Putamen (tissue), 1 donor: ENCODE measurements at places on chromosomes 6 and 20.
A peak's percentile ranks its signal among the peaks of the same experiment; 100 is the strongest.

DNA sequence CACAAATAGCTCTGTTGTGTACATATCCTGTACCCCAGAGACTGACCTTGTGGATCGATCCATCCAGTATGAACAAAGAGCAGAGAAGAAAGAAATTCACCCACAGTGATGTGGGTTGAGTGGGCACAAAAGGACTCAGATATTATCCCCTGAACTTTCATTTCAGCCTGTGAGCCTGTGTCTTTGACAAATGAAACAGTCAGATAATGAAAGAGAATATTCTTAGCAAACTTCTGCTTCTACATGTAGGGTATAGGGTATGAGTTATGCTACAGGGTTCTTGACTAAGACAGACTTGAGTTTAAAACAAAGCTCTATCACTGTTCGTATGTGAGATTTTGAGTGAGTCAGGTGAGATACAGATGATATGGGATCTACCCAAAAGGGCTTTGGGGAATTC lies 359.7 kb downstream of the MAFB start:
- DNase-seq = no peak

DNA sequence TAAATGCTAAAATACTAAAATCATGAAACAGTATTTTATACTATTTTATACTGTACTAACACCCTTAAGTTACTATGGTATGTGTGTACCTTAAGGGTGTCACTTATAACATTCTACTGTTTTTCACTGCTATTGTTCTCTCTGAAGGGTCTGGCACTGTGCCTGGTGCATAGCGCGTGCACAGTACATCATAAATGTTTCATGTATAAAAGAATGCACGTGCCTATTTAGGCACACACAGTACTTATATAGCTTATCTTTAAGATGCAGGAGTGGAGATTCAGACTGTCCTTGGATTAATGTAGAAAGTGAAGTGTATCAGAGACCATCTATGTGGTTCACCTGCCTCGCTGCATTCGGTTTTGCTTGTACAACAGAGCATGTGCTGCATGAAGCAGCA lies 64.0 kb upstream of the SGK1 start:
- no peak for DNase-seq

DNA sequence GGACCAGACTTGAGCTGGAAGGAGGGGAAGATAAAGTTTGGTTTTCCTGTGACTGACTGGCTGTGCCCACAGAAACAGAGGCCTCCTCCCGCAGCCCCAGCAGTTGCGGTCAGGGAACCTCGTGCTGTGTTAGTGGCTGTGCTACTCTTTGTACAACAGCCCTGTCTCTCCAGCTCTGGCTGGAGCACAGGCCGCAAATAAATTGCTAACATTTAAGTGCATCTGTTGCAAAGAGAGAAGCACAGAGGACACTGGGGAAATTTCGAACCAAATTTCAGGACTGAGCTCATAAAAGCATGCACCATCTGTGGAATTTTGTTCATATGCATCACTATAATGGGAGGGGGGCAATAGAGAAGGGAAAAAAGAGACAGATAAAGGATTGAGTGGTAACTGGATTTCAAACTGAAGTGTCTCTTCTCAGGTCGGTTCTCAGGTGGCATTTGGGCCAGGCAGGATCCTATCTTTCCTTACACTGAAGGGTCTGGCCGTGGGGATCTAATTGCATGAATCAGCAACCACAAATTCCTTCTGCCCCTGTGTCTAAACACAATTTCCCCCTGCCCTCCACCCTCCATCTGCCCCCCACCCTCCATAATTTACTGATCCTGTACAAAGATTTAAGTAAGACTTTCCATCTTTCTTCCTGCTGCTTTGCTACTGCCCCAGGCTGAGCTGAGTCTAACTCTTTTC lies 88.9 kb upstream of the ATXN1 start:
- no peak for DNase-seq

- DNase-seq = no peak
Measured at GRCh38 chr6:35508542-35508941, 4.2 kb downstream of the TULP1 start.

- no peak for DNase-seq
Measured at GRCh38 chr20:32858189-32858588, 534 bp upstream of the EFCAB8 start.

DNA sequence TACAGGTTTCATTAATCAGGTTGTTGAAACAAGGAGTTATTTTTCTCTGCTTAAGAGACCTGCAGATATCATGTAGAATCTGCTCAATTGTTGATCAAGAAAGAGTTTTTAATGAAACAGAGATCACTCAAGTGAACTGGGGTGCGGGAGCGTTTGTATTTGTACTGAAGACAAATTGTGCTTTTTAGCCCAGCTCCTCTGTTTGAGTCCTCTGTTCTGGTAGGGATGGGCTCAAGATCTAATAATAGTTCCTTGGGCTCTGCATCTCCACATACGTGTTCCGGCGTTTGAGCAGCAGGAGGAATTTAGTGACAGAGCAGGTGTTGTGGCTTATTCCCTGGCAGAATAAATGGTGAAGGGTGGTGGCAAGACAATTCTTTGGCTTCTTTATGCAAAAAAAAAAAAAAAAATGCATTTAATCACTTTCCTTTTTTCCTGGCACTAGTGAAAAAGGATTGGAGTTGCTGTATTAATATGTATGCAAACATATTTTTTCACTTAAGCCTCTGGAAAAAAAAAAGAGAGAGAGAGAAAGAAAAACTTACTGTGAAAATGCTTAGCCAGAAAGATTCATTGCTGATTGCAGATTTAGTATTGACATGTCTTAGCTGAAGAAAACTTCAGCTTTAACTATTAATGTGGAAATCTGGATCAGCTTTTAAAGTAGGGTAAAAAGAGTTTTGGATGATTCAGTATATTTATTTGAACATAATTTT lies 4.0 kb downstream of the CITED2 start:
- no peak for DNase-seq

- no peak for DNase-seq
Measured at GRCh38 chr20:62400541-62400940, 6.5 kb downstream of the CABLES2 start.

DNA sequence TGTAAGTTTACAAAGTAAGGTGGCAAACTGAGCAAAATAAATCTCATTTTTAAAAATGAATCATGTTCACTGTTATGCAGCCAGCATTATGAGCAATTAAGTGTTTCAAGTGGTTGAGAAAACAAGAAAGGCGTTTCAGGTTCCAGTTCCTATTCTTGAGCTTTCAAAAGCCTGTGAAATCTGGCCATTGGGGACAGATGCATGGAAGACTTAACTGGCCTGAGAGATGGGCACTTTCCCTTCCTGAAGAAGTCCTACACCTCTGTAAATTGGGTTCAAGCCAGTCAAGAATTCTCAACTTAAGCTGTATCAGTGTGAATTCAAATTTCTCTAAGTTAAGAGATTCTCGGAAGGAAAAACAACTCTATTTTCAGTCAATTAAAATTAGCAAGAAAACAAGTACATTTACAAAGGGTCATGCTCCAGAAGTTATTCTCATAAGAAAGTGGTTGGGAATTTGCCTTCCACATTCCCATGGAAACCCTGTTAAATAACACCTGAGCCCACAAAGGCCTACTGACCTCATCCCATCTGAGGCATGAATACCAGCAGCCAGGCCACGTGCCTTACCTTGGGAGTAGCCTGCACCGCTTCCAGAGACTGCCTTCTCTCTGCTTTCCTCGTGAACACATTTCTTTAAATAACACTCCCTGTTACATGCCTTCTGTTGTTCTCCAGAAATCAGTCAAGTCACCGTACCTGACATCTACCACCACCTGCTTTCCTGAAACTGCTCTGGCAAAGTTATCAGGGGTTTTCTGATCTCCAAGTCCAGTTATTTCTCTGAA lies 19.4 kb downstream of the MAP3K5 start:
- DNase-seq = no peak

DNA sequence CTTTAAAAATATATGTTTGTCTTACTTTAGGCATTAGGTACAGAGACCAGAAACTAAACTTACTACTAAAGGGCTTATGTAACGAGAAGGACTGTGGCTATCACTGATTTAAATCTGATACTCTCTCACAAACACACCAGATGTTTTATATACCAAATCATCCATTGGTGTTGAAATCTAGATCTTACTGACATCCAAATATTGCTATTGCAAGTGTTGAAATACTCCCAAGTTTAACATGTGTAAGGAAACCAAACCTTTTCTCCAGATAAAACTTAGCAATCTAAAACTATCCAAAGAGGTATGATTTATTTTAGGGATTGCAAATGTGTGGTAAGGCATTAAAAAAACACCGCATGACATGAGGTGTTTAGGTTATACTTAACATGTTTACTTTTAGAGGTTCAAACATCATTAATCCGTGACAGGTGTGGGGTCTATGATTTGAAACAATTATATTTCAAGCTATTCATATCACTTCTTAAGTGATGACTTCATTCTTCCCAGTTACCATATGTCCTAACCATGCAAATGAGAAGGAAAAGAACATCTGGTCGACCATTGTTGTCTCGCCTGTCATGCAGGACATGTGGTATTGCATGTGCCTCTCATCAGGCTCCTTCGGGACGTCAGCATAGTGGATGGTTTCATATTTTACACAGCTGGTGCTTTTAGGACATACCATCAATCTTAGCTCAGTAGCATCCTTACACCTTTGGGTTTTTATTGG lies 168.3 kb upstream of the SPACA1 start:
- no peak for DNase-seq

DNA sequence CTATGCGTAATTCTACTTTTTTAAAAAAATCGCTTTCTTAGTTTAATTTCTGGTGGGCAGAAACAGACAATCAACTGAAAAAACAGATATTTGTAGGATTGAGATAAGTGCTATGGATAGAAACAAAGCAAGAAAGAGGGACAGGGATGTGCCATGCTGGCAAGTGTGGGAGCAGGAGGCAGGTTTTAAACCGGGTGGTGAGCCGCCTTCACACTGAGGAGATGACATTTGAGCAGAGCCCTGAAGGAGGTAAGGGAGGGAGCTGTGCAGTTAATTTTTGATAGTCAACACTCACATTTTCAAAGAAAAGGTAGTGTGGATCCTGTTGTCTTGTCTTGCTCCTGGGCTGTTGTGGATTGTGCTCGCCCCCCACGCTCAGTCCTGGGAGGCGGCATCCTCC lies 46.8 kb upstream of the TMEM217 start:
- peak; percentile 65 for DNase-seq

DNA sequence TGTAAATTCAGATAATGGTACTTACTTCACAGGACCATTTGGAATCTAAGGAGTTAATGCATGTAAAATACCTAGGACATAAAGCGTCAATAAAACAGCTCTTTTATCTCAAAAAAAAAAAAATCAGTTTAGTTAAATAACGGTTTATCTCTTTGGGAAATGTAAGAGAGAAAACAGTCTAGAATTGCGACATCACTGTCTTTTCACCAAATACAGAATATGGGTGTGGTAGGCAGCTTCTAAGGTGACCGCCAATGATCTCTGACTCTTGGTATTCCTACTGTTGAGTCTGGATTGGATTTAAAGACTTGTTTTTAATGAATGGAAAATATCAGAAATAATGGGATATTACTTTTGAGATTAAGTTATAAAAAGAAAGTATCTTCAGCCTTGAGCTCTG lies 111.5 kb downstream of the EYS start:
- DNase-seq = no peak

DNA sequence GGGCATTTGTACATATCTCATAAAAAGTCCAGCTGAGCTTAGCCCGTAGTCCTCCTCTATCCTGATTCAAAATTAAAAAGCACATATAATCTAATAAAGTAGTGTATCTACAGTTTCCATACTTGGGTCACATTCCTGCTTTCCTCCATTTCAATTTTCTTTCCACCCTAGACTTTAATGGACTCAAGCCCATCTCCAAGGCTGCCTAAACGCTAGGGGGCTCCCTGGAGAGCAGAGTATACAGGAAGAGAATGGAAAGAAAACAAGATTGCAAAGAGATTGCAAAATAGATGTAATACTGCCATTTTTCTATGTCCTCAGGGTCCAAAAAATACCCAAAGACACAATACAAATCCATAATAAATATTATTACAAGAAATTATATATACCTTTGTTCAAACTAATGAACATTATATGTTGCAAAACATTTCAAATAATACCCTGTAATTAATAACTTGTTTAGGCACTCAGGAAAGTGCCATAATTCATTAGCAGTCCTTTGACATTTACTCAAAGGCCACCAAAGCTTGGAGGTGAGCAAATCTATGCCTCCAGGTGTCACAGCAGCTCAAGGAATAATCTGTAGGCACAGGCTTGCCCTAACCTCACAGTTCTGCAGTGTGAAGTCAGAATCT lies 2.4 kb upstream of the MCM3 start:
- peak; percentile 65 for DNase-seq

- DNase-seq = no peak
Measured at GRCh38 chr6:144737998-144738397, 452.9 kb downstream of the UTRN start.

GRCh38 chr20:24470746-24471582 lies 1.5 kb downstream of the SYNDIG1 start:
- DNase-seq = no peak

DNA sequence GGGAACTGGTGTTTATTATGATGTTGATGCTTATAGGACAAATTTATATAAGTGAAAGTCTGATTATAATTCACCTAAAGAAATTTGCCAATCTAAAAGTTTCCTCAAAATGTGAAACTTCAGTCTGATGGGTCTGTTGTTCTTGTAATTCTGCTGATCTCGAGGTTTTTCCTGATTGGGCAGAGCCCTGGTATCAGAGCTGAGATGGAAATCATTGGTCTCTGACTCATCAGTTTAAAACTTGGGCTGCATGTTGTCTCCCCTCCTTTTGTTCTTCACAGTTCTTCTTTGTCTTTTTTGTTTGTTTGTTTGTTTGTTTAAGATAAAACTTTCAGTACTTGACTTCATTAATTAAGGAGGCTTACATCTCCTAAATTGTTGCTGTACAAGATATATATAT lies 5.9 kb downstream of the SMAP1 start:
- DNase-seq = no peak

- DNase-seq = no peak
Measured at GRCh38 chr6:1597121-1597744, 12.5 kb upstream of the FOXC1 start.

DNA sequence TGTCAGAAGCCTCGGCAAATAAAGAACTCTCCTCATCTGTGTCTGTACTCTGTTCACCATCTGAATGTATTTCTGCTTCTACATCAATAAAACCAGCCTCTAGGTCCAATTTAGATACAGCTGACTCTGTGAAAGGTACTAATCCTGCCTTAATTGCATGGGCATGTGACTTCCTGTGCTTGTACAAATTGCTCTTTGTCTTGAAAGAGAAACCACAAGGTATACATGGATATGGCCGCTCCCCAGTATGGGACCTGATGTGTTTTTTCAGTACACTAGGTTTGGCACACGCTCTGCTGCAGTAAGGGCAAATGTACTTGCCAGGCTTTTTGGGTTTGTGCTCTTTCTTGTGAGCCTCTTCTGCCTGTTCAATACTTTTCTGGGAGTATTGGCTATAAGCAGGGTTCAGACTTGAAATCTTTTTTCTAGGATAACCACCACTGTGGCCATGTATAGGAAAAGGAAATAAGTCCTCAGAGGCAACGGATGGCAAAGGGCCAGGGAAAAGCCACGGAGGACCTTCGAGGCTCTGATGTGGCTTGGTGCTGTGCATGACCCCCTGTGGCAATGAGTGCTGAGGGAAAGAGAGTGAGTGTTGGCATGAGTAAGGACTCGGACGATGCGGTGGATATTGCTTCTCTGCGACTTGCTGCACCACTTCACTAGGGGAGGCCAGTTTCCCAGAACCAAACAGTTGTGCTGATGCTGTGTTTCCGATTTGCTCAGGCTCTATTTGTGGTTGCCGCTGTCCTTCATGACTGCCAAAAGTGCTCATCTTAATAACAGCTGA lies 170.9 kb downstream of the HIVEP2 start:
- no peak for DNase-seq
